ENCODE measurements at places on chromosomes 6 and 20.

GRCh38 chr20:19981031-19981451, 36.1 kb upstream of the NAA20 start:
- peak; percentile 49 for DNase-seq

GRCh38 chr6:64000818-64001491, 365.4 kb downstream of the PHF3 start:
- DNase-seq = peak; percentile 11

- DNase-seq = no peak
Measured at GRCh38 chr6:47352194-47352920, 42.7 kb upstream of the TNFRSF21 start.

DNA sequence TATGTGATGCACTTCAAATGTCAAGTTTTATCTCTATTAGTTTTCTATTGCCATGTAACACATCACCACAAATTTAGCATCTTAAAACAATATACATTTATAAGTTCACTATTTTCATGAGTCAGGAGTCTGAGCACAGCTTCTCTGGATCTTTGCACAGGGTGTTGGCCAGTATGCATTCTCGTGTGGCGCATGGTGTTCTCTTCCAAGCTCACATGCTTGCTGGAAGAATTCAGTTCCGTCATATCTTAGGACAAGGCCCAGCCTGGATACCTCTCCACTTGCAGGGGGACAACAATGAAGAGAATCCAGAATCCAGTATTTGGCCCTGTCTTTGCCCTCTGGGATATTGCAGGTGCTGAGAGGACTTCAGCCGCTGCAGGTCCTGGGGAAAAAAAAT, 51.0 kb upstream of the ECI2 start:
- DNase-seq = no peak

DNA sequence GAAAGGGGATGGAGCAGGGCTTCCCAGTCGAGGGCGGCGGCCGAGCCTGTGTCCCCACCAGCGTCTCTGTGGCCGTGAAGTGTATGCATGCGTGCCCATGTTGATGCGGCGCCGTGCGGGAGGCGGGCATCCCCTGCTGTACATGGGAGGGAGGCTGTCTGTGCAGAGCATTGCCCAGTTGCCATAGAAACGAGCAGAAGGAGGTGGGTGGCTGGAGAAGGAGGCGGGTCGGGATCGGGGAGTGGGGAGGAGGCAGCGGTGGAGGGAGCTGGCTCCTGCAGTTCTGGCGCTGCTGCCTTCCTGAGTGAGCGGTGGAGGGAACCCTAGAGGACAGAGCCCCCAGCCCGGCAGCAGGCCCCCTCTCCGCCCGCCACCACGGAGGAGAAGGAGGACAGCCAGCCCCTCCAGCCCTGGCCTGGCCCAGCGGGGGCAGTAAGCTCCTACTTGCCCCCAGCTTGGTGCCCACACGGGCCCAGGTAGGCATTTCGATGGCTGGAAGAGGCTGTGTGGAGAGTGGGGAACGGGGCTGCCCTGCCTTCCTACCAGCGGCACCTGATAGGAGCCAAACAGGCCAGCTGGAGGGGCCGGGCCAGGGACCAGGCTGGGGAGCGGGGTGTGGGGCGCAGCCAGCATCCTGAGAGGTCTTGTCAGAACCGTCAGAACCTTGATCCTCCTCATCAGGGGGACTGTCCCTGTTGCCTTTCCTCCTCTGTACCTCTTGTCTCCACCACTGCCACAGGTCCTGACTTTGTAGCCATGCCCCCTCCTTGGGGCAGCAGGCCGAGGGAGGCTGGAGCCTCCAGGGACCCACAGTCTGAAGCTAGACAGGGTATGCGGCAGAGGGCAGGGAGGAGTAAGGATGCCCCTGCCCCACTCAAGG, 41.3 kb downstream of the SPDEF start:
- DNase-seq = peak; percentile 64

DNA sequence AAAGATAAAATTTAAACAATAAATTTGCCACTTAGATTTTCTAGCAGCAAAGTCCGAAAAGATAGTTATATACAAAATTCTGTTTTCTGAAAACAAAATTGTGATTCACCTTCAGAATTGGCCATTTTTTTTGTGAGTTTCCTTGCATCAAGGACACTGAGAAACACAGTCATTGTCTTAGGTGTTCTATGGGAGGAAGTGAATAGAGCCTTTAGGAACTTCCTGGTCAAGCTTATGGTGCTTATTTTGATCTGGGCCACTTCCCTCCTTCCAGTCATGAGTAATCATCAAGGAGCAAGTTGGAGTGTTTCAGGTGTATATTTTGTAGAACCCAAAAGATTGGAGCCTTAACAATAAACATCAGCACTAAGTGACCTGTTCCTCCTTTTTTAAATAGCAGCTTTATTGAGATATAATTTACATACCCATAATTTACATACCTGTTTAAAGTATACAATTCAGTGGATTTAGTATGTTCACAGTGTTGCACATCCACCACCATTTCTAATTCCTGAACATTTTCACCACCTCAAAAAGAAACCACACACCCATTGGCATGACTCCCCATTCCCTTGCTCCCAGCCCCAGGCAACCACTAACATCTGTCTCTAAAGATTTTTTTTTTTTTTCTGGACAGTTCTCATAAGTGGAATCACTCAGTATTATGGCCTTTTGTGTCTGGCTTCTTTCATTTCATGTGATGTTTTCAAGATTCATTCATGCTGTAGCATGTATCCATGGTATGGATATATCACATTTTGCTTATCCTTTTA, 17.6 kb downstream of the TMEM74B start:
- no peak for DNase-seq

GRCh38 chr6:52359403-52359802, 2.5 kb upstream of the PAQR8 start:
- DNase-seq = no peak

- no peak for DNase-seq
Measured at GRCh38 chr20:9520086-9520485, 5.7 kb downstream of the LAMP5 start.

DNA sequence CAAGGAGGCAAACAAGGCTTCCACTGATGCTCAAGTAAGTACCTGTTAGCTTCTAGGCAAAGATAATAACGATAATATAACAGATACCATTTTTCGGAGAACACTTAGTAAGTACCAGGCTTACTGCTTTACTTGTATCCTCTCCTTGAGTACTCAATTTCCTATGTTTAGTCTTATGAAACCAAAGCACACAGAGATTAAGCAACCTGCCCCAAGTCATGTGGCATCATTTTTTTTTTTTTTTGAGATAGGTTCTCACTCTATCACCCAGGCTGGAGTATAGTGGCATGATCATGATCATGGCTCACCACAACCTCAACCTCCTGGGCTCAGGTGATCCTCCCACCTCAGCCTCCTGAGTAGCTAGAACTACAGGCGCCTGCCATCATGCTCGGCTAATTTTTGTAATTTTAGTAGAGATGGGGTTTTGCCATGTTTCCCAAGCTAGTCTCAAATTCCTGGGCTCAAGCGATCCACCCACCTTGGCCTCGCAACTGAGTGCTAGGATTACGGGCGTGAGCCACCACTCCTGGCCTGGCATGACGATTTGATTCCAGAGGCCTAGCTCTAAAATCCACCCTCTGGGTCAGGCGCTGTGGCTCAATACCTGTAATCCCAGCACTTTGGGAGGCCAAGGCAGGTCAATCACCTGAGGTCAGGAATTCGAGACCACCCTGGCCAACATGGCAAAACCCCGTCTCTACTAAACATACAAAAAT, 14.0 kb downstream of the SPAG4 start:
- peak; percentile 49 for DNase-seq

GRCh38 chr6:137341681-137342195, 122.6 kb upstream of the IFNGR1 start:
- DNase-seq = peak; percentile 23

DNA sequence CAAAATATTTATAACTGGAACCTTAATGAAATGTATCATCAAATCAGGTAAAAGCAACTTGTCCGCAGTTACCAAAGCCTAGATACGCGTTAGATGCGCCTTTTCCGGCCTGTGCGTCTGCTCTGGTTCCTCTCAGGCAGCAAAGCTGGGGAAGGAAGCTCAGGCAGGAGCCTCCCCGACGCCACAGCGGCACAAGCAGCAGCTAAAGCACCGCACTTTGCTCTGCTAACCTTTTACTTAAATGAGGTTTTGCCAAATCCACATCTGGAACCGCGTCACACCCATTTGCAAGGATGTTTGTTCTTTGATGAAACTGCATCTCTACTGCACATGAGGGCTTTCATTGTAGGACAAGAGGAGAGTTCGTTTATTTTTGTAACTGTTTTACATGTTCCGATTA, 36.8 kb downstream of the THBS2 start:
- no peak for DNase-seq

DNA sequence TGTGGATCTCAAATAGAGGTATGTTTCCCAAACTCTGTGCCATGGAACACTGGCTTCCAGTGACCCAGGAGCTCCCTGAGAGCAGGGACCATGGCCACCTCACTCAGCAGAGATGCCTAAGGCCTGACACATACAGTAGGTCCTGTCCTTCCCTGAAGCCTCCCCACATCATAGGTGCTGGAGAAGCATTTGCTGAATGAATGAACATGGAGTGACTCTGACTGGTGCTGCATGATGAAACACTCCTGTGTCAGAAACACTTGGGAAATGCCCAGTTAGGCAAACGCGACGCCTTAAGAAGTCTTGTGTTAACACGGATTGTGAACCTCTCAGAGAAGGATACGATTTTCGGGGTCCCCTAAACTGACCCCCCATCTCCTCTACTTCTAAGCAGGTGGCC, 14.3 kb downstream of the SLA2 start:
- DNase-seq = peak; percentile 18

GRCh38 chr20:5474646-5475550, 158.1 kb upstream of the PROKR2 start:
- DNase-seq = no peak

GRCh38 chr6:139482287-139482686, 107.8 kb upstream of the CITED2 start:
- no peak for DNase-seq

DNA sequence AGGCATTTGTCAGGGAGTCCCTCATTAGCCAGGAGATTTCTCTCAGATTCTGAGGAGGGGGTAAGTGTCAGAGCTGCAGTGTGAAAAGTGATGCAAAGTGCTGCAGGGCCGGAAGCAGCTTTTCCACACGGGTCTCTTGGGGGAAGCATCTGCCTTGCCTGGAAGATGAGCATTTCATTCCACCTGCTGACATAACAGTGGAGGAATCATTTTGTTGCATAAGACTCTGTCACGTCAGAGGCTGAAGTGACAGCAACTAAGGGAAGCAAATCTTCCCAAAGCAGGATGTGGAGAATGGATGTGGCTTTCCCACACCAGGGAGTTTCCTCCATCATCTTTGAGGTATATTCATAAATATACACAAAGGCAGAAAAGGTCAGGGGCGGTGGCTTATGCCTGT, 22.8 kb downstream of the DCBLD1 start:
- DNase-seq = peak; percentile 91

- no peak for DNase-seq
Measured at GRCh38 chr6:105364243-105364642, 38.6 kb downstream of the PREP start.

DNA sequence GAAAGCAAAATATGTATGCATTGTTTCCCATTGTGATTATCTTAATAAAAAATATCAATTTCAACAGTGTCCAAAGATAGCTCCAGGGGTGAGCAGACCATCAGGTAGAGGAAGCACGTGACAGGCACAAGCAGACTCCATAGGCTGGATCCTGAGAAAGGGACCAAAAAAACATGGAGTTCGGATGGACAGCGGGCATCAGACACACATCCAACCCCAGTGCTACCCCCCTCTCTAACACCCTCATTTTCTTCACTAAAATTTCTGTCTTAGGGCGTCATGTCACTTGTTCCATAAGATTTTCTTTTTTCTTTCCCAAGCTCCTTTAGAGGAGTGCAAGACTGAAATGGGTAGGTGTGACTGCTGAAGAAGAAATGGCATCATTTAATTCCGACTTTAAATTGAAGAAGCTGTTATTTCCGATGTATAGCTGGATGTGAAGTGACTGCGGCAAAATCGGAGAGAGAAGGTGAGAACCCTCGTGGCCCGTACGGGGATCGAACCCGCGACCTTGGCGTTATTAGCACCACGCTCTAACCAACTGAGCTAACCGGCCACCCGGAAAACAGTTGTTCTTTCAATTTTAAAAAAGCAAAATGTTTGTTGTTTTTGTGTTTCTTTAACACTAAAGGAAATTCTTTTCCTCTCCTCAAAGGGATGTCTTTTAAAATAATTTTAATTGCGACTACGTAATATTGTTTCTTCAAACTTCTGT, 10.3 kb upstream of the PRSS16 start:
- peak; percentile 51 for DNase-seq

DNA sequence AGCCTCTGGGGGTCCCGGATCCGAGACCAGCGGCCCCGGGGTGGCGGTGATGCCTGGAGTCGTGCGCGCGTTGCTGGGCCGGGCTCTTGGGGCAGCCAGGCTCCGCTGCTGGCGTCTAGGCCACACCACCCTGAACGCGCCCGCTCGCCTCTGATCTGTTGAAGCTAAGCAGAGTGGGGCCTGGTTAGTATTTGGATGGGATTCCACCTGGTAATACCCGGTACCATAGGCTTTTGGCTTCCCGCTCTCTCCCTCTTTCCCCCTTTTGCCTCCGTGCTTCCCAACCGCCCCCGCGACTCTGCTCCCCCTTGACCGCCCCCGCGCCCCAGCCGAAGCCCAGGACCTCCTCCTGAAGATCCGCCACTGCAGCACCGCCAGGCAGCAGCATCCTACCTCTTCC, 1383.5 kb upstream of the DEFB115 start:
- peak; percentile 31 for DNase-seq

GRCh38 chr6:14919038-14919670, 326.7 kb upstream of the JARID2 start:
- DNase-seq = no peak

- DNase-seq = peak; percentile 95
Measured at GRCh38 chr6:56364827-56365339, 117.5 kb upstream of the COL21A1 start.

DNA sequence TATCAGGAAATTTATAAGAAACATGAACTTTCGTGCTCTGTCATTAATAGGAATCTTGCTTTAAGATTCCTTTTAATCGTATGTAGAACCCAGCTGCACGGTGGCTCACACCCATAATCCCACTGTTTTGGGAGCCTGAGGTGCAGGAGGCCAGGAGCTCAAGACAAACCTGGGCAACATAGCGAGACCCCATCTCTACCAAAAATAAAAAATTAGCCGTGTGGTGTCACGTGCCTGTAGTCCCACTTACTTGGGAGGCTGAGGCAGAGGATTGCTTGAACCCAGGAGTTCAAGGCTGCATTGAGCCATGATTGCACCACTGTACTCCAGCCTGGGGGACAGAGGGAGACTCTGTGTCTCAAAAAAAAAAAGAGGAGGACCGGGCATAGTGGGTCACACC, 7.4 kb downstream of the PTPRA start:
- no peak for DNase-seq

- DNase-seq = peak; percentile 58
Measured at GRCh38 chr6:33781131-33781975, 7.6 kb downstream of the LEMD2 start.

DNA sequence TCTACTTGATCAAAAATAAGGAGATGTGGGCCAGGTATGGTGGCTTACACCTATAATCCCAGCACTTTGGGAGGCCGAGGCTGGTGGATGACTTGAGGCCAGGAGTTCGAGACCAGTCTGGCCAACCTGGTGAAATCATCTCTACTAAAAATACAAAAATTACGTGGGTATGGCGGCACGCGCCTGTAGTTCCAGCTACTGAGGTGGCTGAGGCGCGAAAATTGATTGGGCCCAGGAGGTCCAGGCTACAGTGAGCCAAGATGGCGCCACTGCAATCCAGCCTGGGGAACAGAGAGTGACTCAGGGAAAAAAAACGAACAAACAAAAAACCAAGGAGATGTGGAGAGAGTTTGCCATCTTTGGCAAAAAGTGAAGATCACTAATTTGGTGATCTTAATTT, 65.3 kb downstream of the BMP2 start:
- DNase-seq = no peak

GRCh38 chr6:158611541-158612370, 32.8 kb downstream of the DYNLT1 start:
- DNase-seq = peak; percentile 51

GRCh38 chr6:12099623-12100338, 87.7 kb downstream of the HIVEP1 start:
- peak; percentile 74 for DNase-seq
